ENCODE measurements at places on chromosomes 2 and 18.

- no peak for DNase-seq
Measured at GRCh38 chr18:68056936-68057335, 540.4 kb upstream of the DSEL start.

DNA sequence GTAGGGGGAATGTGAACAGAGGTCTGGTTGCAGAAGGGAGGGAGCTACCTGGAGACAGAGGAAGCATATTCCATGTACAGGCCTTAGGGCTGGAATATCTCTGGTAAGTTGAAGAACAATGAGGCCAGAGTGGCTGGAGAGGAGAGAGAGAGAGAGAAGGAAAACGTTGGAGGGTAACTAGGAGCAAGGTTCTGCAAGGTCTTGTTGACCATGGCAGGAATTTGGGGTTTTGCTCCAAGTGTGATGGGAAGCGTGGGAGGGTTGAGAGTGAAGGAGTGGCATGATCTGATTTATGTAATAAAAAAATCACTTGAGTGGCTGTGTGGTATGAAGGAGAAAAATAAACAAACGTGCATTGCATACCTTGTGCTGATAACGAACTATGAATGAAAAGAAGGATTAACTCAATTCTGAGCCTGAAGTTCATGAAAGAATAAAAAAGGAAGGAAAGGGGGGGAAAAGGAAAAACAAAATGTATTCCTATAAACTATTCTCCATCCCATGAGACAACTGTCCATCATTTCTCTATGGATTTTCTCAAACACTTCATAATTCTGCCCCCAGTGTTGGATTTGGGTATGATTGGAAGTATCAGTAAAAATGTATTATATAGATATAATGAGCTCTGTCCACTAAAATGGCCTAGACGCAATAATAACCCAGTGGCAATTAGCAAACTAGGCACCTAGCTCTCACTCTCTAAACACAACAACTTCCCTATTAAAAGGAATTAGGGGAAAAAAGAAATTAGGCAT is 59.7 kb upstream of the PMAIP1 start:
- no peak for DNase-seq

DNA sequence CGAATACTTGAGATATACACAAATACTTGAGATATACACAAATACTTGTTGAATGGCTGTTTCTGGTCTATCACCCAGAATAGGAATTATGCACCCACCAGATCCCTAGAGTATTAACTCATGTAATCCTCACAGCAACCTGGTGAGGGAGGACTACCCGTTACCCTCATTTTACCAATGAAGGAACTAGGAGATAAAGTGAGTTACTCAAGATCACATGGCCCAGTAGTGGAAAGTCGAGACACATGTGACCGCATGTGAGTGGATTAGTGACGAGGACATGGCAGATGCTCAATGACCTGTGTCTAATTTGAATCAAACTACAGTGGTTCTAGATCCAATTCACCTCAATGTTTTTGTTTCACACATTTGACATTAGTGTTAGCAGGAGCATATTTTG is 2.4 kb downstream of the MOGAT1 start:
- no peak for DNase-seq

DNA sequence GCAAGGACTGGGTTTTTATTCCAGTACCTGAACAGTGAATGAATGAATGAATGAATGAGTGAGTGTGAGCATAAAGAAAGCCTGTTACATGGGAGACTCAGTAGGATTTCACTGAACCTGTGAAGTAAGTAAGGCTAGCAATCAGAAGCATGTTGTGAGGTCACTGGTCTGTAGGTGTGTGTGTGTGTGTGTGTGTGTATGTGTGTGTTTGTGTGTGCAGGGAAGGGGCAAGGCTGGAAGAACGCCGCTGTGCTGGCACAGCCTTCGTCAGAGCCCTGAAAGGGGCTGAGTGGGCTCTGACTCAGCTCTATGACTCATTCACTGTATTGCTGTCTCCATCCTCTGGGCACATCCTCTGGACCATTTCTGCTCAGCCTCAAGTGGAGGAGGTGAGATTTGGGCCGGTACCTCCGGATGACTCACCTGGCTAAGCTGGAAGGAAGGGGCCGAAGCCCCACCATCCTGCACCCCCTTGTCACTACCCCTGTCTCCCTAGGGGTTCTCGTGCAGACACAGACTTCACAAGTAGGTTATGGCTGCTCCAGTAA is 51.4 kb upstream of the MRPL33 start:
- DNase-seq = no peak

DNA sequence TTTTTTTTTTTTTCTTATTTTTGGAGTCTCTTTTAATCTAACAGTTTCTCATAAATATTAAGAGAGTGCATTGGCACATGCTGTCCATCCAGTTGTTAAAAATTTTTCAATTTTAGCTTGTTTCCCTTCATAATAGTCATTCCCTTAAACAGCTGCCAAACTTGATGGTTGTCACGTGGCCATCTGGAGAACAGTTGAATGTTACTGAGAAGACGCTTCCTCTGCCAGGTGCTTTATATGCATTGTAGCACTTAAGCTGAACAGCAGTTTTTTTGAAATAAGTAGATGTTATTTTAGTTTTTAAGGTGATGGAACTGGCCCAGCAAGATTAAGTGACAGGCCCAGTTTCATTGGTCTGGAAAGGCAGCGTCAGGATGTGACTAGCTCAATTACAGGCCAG is 3.3 kb downstream of the SMARCAL1 start:
- DNase-seq = no peak

DNA sequence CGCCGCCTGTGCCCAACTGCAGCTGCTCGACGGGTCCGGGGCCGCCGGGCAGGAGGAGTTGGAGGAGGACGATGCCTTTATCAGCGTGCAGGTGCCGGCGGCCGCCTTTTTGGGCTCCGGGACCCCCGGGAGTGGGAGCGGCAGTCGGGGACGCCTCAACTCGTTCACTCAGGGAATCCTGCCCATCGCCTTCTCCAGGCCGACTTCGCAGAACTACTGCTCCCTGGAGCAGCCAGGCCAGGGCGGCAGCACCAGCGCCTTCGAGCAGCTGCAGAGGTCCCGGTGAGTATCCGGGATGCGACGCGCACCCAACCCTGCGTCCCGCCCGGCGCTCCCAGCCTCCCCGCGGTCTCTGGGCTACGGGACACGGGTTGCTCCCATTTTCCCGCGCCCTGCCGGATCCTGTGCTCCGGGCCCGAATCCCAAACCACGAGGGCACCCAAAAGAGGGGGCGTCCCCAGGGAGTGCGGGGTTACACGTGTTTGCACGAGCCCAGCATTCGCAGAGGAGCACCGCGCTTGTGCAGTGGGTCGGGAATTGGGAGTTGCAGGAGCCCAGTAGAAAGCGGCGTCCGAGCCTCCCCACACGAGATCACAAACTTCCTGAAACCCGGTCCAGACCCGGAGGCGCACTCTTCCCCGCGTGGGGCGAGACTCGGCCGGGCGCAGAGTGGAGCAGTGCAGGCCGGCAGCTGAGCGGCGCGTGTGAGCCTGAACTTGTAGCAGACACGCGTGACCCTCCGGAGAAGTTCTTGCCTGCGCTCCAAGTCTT is 1.2 kb downstream of the CABLES1 start:
- no peak for DNase-seq

GRCh38 chr2:70710038-70710690 is 57.8 kb downstream of the ADD2 start:
- no peak for DNase-seq

DNA sequence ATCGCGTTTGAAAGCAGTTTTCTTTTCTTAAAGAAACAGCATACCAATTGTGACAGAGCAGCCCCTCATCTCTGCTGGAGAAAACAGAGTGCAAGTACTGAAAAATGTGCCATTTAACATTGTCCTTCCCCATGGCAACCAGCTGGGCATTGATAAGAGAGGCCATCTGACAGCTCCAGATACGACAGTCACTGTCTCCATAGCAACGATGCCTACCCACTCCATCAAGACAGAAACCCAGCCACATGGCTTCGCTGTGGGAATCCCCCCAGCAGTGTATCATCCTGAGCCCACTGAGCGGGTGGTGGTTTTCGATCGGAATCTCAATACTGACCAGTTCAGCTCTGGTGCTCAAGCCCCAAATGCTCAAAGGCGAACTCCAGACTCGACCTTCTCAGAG is 9.5 kb downstream of the GRHL1 start:
- DNase-seq = no peak

DNA sequence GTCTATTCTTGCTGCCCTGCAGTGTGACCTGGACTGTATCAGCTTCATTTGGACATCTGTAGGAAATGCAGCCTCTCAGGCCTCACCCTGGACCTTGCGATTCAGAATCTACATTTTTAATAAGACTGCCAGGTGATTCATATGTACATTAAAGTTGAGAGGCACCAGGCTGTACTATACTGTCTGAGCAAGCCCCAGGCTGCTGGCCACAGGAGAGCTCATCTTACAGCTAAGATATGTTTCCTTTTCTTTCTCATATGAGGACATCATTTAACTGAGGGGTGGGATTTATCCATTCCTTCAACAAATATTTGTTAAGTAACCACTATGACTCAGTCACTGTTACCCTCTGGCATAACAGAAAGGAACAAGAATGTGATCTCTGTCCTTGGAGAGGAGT is 78.2 kb upstream of the GCFC2 start:
- DNase-seq = no peak

DNA sequence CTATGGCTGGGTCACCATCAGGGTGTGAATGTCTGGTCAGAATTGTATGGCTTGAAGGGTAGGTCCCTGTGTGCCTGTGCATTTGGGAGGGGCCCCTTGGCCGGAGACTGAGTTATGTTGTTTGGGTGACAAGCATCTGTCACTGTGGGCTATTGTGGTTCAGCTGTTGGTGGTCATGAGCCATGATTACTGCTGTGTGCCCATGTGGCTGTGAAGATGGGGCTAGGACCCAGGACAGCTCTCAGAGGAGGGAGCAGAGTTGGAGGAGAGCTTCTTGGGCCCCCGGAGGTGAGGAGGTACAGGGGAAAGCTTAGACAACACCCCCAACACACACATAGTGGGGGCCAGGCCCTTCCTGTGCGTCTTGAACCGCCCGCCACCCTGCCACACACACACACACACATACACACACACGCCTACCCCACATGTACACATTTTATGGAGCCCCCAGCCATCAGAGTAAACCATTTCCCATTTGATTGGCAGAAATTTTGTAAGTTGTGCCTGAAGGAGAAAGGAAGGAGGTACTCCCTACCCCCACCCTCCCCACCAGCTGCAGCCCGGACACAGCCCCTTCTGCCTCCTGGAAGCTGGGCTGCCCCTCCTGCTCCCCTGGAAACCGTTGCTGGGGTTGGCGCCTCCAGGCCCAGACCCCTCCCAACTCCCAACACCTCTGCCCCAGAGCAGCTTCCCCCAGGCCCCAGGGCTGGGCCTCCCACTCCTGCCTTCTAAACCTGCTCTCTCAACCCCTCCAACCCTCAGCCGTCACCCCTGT is 2.0 kb downstream of the GAREM2 start:
- DNase-seq = no peak

GRCh38 chr2:230097424-230097823 is 28.7 kb upstream of the SLC16A14 start:
- DNase-seq = no peak

GRCh38 chr2:197908990-197909776 is 104.8 kb downstream of the PLCL1 start:
- DNase-seq = no peak

DNA sequence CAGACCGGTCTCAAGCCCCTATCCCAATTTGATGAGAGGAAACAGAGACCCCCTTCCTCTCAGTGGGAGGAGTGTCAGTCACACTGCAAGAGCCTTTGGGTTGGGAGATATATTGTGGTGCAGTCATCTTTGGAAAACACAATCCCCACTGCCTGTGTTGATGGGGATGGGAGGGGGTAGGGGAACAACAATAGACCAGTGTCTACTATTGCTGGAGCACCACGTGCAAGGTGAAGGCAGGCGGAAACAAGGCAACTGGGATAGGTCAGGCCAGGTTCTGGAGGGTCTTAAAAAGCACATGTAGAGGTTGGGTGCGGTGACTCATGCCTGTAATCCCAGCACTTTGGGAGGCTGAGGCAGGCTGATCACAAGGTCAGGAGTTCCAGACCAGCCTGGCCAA is 127.9 kb downstream of the ZFP36L2 start:
- no peak for DNase-seq

GRCh38 chr2:205686783-205687640 is 4.7 kb downstream of the NRP2 start:
- DNase-seq = no peak

DNA sequence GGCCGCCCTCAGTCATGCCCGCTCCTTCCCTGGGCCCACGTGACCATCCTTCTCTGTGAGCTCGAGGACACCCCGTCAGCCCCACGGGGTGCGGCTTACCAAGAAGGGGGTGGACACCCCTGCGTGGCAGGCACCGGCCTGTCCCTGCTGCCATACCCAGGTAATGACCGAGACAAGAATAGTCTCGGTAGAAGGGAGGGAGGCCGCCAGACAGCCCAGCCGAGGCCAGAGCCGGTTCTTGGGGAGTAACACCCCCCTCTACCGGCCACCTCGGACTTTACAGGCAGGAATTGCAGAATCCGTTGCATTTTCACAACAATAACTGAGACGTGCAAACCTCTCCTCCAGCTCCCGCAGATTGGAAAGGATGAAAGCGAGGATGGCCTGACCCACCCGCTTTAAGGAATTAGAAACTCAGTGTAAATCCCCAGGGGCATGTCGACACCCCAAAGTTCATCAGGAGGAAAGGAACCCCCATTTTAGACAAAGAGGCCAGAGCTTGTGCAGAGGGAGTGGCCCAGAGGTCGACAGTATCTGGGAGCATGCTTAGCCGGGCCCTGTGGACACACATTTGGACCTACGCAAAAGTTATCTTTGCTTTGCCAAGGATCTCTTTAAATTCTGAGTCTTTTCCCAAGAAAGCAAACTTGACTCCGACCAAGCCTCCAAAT is 60.1 kb upstream of the GLI2 start:
- no peak for DNase-seq

DNA sequence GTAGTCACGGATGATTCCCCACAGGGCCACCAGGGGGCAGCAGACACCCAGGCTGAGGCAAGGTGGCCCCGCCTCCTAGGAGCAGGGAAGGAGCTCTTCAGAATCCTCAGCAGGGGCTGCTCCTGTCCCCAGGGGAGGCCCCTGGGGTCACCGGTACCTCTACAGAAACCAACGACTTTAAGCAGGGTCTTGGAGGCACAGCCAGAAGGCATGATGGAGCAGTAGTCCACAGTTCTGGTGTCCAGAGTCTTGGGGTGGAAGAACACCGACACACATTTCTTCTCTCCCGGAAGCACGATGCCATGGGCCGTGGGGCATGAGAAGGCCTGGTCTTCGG is 11.5 kb downstream of the CFAP65 start:
- DNase-seq = peak; percentile 58

- DNase-seq = no peak
Measured at GRCh38 chr18:48091869-48092497, 161.5 kb upstream of the SMAD2 start.

- no peak for DNase-seq
Measured at GRCh38 chr18:76621782-76622495, 126.9 kb upstream of the ZNF516 start.

GRCh38 chr2:121479882-121480522 is 50.7 kb upstream of the RNU4ATAC start:
- DNase-seq = no peak

DNA sequence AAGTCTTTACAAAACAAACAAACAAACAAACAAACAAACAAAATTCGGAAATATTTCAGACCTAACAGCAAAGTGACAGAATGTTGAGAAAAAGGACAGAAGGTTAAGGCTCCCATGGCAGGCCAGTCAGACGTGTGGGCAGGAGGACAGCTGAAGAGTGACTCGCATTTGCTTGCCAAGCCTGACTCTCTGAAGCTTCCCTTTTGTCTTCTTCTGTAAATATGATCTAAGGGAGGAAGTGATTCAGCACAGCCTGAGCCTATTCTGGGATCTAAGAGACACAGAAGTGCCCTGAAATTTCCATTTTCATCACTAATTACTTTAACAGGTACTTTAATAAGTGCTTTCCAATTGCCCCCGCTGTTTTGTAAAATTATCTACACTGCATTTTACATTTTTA is 134.0 kb upstream of the LYPD1 start:
- DNase-seq = no peak

Data from stimulated activated CD8-positive, alpha-beta memory T cell treated with anti-CD3 and anti-CD28 coated beads, Interleukin-4, amount 100 ng/mL, for 1 hour (primary cell).